ENCODE measurements at places on chromosomes 1 and 21.

- no peak for DNase-seq
Measured at GRCh38 chr1:19208710-19209438, 1.2 kb downstream of the UBR4 start.

- no peak for DNase-seq
Measured at GRCh38 chr1:44619261-44619900, 54.9 kb downstream of the TMEM53 start.

- DNase-seq: no peak
Measured at GRCh38 chr1:109628540-109629321, 9.1 kb downstream of the AMPD2 start.

- no peak for DNase-seq
Measured at GRCh38 chr1:45215485-45216199, 9.2 kb upstream of the ZSWIM5 start.

- peak; percentile 66 for DNase-seq
Measured at GRCh38 chr1:14924455-14925331, 228.9 kb upstream of the TMEM51 start.

GRCh38 chr1:66768965-66769364, 16.7 kb downstream of the DYNLT5 start:
- no peak for DNase-seq

DNA sequence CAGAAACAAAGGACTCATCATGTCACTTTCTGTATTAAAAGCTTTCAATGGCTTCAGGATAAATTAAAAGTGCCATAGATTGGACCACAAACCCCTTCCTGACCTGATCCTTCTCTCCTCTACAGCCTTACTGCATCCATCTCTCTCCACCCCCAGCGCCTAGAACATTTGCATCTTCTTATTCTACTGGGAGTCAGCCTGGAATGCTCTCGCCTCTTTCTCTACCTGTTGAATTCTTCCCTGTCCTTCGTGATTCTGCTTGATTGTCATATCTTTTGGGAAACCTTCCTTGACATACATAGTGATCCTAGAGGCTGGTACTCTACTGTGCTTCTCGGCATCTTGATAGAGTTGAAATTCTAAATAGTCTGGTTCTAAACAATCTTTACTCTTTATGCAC, 332.0 kb upstream of the PBX1 start:
- DNase-seq: no peak

DNA sequence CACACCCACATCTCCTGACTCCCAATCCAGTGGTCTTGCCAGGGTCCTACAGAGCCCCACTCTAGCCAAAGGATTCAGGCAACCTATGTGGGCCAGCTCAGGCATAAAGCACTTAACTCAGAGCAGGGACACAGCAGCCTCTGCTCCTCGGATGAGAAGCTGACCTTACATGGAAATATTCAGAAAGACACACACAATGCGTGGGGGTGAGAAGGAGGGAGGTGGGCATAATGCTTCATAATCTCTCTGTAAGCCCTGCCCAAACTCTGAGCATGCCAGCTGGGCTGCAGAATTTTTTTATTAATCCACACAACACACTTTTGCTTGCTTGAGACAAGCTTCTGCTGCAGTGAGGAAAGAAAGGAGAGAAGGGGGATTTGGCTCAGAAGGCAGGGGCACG, 21.6 kb downstream of the KCND3 start:
- DNase-seq: no peak

GRCh38 chr1:52233463-52233862, 91.6 kb downstream of the ZFYVE9 start:
- DNase-seq: no peak

DNA sequence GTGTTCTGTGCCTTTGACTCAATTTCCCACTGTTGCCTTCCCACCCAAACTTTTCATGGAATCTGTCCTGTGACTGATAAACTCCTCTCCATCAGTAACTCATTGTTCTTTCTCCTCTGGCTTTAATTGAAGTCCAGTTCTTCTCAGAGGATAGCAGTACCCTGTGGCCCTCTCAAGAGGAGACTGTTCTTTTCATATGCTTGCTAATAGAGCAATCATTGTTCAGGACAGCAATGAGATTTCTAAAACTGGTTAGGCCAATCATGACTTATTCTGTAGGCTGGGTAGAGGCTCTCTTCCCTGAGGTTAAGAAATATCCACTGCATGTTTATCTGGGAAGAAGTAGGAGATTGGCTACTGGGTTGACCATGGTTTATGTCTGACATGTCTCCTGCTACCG, 98.8 kb downstream of the CHD1L start:
- no peak for DNase-seq

DNA sequence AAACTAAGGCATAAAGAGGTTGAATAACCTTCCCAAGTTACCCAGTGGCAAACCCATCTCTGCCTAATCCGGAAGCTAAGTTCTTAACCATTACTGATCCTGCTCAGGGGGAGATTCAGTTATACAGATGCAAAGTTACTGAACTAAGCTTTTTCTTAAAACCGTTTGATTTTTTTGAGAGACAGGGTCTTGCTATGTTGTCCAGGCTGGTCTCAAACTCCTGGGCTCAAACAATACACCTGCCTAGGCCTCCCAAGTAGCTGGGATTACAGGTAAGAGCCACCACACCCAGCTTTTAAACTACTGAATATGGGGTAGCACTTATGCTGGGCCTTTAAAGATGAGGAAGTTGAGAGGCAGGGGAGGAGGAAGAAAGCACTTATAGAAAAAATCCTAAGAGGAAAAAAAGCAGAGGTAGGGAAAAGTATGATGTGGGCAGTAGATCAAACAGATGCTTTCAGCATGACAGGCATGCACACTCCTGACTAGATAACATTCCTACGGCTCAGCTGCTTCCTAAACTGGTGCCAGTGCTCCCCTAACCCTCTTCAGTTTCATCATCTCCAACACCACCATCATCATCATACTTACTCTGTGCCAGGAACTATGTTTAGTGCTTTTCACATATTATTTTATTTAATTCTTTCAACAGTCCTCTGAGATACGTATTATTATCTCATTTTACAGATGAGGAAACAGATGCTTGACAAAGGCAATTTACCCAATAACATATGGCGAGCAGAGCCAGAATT, 5.8 kb downstream of the PAFAH2 start:
- no peak for DNase-seq

DNA sequence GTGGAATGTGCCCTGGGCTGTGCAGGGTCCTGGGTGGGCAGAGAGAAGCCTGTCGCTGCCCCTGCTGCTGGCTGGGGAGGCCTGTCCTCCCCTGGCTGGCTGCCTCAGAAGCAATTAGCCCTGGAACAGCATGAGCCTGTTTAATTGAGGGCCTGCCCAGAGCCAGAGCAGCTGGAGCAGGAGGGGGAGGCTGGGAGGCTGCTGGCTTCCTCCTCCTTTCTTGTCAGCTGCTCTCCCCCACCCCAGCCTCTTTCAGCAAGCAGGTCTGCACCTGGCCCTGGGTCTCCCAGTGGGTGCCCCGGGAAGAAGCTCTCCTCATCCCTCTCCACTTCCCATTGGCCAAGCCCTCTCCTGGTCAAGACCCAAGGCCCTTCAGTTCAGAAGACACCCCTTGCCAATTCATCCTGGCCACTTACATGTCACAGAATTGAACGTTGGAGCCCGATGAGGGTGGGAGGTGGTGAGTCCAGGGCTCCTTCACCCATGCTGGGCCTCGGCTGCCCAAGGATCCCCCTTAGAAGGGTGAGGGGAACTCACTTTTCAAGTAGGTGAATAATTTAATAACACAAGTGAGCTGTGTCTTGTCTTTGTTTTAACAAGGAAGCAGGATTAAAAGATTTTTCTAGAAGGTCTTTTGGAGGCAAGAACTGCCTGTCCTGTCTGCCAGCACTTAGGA, 13.2 kb downstream of the AMPD2 start:
- DNase-seq: peak; percentile 79

DNA sequence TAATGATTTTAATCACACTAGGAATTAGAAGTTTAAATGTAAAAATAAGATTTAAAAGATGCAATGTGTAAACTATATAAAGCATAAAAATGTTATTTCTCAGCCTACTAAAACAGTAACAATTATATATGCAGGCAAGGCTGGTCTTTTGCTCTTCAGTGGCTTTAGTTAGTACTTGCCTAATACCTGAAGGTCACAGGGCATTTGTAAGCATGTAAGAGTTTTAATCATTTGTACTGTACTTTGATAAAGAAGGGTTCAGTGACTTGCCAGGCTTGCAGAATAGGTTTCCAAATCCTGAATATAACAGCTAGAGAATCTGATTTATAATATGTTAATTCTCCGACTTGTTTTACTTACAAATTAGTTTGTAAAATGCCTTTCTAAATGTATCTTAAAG, 256.5 kb downstream of the GPR52 start:
- no peak for DNase-seq

DNA sequence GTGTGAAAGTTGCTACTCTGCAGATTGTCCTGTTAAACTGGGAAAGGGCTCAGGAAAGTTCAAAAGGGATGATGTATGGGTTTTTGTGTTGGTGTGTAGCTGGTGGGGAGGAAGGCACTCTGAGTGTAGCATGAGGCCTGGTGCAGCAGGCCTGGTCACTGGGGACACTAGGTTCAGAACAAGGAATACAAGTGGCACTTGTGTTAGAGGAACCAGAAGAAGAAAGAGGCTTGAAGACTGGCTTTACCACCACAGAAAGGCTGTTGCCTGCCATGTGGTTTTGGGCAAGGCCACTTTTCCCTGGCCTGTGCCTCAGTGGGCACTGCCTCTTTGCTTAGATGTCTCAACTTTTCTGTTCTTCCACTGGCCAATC, 122.8 kb downstream of the NOS1AP start:
- no peak for DNase-seq

- DNase-seq: no peak
Measured at GRCh38 chr1:147389532-147390184, 147.2 kb downstream of the CHD1L start.

DNA sequence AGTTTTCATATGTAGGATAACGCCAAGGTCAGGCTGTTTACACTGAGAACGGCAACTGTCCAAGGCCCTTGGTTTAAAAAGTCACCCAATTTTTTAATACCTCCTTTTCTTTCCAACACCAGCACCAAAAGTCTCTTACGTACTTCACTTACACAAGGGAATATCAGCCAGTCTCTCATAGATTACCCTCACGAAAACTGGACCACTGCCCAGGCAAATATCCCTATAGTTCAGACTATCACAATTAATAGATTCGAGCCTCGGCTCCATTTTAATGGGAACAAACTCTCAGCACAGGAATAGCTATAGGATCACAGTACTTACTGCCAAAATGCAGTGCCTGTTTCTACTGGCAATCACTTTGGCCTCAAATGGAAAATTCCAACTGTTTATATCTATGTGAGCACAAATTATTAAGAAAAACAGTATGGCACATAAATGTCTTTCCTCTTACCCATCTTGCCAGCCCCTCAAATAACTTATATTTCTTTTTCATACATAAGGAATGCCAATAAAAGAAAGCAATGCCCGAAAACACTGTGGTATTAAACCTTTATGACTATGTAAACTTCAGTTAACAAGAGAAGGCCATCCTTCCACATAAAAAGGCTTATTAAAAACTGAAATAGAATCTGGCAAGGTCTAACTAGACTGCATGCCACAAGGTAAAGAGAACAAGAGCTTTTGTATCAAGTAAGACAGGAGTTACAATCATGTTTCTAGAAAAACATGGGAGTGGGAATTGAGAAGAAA, 97.8 kb downstream of the SLC45A1 start:
- no peak for DNase-seq

- no peak for DNase-seq
Measured at GRCh38 chr1:113219377-113219776, 146.4 kb downstream of the LRIG2 start.

DNA sequence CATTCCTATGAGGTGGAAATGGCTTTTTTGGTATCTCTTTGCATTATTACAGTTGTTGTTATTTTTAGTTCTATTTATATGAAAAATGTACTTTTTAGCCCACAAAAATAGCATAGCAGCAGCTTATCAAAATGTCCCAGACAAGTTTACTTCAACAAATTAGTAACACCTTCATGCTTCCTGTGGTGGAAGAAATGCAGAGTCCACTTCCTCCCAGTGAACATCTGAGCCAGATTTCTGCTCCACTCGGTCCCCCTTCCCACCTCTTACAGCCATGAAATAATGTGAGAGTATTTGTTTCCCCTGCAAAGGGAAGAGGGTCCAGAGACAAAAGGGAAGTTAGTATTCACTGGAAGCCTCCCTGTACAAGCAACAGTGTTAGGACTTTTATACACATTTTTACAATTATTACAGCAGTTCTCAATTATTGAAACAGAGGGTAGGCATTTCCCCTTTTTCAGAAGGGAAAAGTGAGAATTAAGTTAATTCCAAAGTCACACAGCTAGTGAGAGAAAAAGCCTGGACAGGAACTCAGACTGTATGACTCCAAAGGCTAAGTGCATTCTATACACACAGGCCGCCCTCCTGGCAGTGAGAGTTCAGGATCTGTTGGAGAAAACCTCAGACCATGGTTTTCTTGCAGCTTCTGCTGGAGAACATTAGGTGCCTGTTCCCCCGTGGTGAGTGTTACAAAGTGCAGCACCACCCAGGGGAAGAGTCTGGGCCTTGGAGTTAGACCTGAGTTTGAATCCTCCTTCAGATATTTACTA, 126.5 kb downstream of the PBX1 start:
- DNase-seq: no peak

DNA sequence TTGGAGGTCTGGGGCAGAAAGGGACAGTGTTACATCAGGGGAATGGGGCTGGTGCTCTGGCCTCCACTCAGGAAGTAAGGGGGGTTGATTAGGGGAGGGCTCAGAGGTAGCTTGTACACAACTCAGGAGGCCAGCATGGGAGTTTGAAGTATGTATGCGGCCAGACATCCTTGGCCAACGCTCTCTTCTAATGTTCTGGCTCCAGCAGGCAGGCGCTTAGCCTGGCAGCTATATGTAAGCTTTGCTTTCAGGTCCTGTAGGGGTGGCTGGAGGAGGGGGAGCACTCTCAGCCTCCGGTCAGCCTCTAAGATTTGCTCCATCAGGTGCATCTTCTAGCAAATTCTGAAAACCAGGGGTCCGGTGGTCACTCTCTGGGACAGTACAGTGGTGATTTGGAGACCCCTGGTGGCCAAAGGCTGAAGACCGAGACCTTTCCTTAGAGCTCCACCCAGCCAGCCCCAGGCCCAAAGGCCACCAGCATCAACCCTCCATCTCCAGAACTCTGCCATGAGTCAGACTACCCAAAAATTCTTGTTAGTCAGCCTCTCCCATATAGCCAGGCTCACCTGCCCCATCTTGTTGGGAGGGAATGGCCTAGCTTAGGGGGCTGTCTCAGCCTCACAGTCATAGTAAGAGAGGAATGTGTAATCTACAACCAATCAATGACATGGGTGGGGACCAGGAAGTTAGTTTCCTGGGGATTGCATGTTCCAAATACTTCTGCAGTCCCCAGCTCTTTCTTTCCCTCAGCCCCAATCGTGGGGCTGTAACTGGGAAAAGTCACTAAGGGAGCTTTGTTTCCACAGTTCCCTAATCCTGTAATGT, 9.7 kb upstream of the COL8A2 start:
- DNase-seq: peak; percentile 85

- DNase-seq: no peak
Measured at GRCh38 chr1:205929496-205930194, 13.6 kb downstream of the SLC26A9 start.

- no peak for DNase-seq
Measured at GRCh38 chr1:53025034-53025768, 36.8 kb upstream of the PODN start.

DNA sequence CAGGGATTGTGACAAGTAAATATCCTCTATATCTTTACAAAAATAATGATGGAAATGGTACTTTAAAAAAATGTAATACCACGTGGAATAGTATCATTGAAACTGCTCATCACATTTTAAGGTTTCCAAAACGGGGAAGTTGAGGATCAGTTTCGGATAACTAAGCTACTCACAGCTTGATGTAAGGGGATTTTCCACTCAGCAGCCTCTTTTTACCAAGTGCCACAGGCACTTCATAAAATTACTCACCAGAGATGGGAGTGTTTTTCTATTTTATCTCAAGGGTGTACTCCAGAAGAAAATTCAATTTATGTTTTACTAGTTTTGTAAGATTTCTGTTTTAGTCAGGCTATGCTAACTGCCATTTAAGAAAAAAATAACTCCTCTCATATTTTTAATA, 91.7 kb downstream of the TPR start:
- no peak for DNase-seq

Measured in femur (tissue), 1 donor.